Stromal cell of bone marrow (primary cell): ENCODE measurements at places on chromosomes 12 and 14.

DNA sequence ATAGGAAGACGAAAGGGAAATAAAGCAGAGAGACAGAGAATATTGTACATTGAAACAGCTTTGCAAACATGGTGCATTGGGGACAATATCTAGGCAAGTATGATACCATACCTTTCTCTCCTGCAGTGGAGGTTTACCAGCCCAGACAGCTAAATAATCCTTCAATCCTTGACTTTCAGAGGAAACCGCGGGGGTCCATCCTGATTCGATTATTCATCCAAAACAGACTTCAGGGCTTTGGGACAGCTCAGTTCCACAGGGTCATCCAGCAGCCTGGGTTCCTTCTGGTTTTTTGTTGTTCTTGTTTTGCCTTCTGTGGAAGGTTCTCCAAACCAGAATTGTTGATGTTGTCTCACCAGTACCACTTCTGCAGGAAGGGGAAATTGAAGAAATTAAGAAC, 81.5 kb downstream of the LGR5 start:
- DNase-seq, result no peak

- DNase-seq, result peak; percentile 16
These were observed 35.0 kb upstream of the NAV3 start for GRCh38 chr12:77795699-77796098.

GRCh38 chr12:56864318-56864717, 69.9 kb downstream of the SDR9C7 start:
- no peak for DNase-seq

GRCh38 chr12:18421867-18422266, 160.5 kb downstream of the PIK3C2G start:
- no peak for DNase-seq

DNA sequence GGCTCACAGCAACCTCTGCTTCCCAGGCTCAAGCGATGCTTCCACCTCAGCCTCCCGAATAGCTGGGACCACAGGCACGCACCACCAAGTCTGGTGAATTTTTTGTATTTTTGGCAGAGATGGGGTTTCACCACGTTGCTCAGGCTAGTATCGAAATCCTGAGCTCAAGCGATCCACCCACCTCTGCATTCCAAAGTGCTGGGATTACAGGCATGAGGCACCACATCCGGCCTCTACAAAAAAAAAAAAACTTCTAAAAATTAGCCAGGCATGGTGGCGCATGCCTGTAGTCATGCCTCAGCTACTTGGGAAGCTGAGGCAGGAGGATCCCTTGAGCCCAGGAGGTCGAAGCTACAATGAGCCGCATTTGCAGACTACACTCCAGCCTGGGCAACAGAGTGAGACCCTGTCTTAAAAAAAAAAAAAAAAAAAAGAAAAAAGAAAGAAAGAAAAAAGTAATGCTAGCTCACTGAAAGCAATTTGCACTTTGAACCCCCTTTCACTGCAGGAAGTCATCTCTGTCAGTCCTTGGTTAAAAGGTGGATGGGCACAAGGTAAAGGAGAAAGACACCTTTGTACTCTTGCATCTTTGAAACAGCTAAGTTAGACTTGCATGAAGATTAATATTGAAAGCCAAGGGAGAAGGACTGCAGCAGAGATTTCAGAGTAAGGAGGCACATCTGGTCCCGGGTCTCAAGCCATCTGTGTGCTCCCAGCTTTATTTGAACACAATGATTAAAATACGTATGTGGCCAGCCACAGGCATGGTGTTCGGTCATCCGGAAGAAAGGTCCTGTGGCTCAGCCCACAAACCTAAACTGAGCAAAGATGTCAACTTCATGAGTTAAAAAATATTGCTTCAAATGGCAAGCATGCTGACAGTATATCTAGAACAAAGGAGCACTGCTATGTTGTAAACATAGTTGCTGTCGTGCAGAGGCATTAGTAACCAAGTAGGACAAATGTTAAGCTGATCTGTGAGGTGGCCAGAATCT, 103.8 kb upstream of the HMGA2 start:
- no peak for DNase-seq

DNA sequence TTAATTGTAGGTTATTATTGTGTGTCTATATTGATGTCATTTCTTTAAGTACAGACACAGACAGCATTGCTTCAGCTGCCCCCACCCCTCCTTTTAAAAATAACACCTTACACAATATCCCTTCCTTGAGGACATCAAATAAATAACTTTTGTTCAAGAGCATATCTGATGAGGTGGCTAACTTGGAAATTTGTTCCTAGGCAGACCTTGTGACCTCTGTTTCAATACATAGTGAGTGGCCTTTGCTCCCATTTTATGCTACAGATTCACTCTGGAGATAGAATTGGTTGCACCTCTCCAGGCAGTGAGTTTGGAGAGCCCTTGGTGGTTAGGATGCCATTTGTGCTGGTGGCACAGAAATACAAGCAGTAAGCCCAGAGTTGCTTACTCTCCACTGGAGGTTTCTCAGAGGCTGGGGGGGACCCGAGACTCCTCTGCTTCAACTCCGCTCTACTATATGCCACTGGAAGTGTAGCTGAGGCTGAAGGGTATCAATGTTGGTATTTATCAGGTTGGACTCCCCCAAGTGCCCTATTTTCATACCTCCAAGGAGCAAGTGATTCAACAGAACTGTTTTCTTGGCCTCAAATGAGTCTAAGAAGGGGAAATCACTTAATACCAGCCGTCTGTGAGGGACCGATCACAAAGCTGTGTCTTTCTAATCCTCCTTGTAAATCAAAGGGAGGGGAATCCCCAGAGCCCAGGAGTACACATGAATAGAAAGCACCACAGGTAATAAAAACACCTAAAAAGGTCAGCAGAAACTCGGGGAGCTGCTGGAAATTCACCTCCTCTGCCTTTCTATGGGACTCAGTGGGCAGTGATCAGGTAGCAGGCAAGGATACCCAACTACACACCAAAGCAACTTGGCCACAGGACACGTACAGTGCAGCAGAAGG, 463.1 kb downstream of the RAD51B start:
- DNase-seq, result no peak

DNA sequence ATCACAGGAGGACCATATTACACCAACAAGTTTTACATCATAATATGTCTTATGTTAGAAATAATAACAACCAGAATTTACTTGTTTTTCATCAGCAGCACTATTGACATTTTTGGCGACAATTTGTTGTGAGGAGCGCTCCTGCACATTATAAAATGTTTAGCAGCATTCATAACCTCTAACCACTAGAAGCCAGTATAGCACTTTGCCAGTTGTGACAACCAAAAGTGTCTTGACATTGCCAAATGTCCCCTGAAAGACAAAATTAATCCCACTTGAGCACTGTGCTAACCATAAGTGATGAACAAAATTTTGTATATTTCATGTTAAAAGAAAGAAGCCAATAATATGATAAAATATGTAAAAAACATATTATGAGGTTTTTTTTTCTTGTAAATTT, 356.9 kb upstream of the LMO3 start:
- DNase-seq, result no peak

DNA sequence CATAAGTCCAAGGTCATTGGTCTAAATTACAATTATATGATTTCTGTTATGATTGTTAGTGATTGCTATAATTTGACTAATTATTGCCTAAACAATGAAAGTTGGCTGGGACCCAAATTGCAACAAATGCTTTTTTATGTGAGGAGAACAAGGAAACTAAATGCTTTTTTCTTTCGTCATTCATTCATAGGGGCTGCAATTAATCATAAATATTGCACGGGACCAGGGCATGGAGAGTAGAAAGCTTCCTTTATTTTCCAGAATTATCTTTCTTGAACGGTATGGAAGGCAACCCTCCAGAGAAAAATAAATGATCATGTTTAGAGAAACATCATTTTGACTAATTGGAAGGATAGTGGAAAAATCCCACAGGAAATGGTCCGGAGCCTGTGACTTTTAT, 32.6 kb upstream of the ARHGAP5 start:
- DNase-seq, result no peak

GRCh38 chr12:7144414-7145120, 14.4 kb downstream of the CLSTN3 start:
- peak; percentile 31 for DNase-seq

DNA sequence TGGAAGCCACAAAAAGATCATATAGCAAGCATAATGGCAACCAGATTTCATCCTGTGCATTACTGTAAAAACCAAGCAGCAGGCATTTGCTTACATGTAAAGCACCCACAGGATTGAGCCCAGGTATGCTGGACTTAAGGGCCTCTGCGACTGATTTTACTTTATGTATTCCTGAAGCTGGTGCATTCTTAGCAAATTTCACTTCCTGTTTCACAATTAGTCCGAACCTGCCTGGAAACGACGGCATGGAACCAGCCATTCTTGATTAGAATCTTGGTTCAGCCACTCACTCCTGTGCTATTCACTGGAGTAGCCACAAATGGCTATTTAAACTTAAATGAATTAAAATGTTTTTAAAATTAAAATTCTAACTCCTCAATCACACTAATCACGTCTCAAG, 239.2 kb downstream of the NUAK1 start:
- no peak for DNase-seq

DNA sequence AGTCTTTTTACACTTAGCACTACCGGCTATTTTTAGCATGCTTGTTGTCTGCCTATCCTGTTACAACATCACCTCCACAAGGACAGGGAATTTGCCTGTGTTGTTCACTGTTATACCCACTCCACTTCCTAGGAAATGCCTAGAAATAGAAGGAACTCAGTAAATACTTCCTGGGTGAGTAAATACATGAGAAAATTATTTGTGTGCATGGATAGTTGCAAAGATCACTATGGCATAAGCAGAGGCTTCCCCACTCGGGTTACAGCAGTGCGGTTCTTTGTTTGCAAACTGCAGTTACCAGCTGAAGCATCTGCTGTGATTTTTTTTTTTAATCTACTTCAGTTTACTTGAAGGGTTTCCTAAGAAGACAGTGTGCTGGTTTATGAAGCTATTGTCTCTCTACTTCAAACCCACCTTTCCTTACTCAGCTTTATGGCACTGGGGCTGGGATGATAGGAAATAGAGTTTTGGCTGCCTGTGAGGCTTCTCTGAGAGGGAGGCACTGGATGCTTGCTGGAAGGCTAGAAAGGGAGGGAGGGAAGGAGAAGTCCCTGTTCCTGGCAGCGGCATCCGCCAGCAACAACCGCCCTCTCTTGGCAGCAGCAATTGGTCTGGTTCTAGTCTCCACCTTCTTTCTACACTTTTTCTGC, 29.0 kb downstream of the PDE6H start:
- peak; percentile 13 for DNase-seq

GRCh38 chr12:132277374-132277941, 51.9 kb downstream of the GALNT9 start:
- no peak for DNase-seq

GRCh38 chr12:104348283-104348993, 44.9 kb downstream of the EID3 start:
- DNase-seq, result no peak

GRCh38 chr14:54120260-54120659, 163.6 kb upstream of the BMP4 start:
- DNase-seq, result no peak

- peak; percentile 28 for DNase-seq
These were observed 19.1 kb downstream of the BBOF1 start for GRCh38 chr14:74038020-74038859.

GRCh38 chr12:79233341-79233781, 368.8 kb downstream of the SYT1 start:
- DNase-seq, result no peak

DNA sequence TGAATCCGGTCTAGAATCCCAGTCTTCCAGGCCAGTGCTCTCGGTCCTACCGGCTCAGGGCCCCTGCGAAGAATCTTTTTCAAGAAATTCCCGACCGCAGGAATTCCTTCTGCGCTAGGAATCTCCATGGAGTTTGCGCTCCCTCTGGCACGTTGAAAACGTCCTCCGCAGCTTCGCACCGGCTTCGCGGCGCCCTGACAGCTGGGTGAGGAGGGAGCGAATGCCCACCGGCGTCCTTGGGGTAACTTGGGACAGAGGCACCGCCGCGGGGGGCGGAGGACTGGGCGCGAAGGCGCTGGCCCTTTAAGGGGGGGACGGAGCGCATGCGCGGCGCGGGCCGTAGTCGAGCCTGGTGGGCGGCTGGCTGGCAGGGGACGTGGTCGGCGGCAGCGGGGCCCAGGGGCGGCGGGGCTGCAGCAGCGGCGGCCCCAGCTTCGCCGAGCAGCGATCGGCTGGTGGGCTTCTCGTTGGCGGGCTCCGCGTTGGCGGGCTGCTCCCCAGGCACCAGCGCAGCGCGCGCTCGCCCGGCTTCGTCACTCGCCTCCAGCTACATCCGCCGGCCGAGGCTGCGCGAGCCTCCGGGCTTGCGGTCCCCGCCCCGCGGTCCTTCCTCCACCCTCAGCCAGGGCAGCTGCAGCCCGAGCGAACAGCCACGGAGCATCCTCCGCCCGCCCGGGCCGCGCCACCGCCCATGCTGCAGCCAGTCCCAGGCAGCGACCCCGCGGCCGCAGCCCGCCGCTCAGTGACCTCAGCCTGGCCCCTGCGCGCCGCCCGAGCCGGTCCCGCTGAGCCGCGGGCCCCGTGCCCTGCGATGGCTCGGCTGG, at the start of gene VASH1:
TSS of gene VASH1 (plus strand) at position 333 of the 824 bp plus-strand sequence. CDS start 1,354 bp downstream, outside the sequence.
- DNase-seq, result peak; percentile 41

DNA sequence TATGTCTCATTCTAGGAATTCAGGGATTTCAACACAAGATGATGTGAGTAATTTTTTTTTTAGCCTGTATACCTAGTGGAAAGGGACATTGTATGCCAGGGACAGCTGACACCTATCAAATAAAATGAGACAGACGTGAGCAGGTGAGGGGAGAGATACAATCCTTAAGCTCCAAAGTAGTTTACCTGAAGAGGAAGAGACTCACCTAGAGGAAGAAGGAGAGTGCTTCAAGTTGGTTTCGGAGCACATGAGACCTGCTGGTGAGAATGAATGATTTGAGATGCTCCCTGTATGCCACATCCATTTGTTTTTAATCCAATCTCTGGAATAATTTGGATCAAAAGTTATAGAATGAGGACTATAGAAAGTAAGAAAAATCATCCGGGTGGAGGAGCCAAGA, 915.4 kb upstream of the FBXO33 start:
- no peak for DNase-seq

GRCh38 chr12:42421844-42422779, 96.1 kb downstream of the PPHLN1 start:
- peak; percentile 88 for DNase-seq

GRCh38 chr12:83102499-83102898, 415.8 kb downstream of the TMTC2 start:
- DNase-seq, result no peak

DNA sequence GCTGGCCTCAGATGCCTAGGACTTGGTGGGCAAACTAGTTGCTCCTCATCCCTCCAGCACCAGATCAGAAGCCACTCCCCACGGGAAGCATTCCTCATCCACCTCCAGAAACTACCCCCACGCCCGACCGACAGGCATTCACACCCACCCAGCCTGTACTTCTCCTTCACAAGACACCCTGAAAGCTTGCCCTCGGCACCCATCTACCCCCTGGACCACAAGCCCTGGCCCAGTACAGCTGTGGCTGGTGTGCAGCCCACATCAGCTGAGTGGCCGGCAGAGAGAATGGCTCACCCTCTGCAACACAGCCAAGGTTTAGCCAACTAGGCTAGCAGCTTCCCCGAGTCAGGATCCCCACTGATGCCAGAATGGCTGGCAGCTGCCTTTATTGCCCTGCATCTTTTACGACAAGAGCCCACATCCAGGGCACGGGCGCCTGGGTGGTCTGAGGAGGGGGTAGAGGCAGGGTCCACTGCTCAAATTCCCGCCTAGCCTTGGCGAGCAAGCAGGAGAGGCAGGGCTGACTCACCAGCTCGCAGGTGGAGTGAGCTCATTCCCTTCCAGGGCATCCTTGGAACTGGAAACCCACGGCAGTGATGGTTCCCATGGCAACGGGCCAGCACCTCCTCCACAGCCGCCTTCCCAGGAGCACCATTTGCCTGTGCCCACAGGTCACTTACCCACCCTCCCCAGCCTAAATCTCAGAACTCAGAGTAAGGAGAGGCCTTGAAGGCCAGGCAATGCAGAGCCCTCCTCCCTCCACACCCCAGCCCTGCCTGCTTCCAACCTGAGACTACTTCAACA, 17.1 kb downstream of the ACTN1 start:
- DNase-seq, result no peak
